Left lung (tissue), 14 donors: ENCODE measurements at places on chromosomes 5 and 9. TPM values are rescaled to one million over a fixed set of nuclear protein-coding genes. Genes with fewer than 3 reads are reported as not detected.

- DNase-seq: no peak
Observed at GRCh38 chr9:93963969-93964368, 8.8 kb upstream of the BARX1 start.

FAT2 gene
- polyA plus RNA-seq: 0.17 TPM

FAM200C gene
- 19.2 TPM for polyA plus RNA-seq

PAXX gene
- polyA plus RNA-seq: 28.1 TPM

- DNase-seq: no peak
Observed at GRCh38 chr9:111147041-111147440, 108.8 kb upstream of the LPAR1 start.

GRCh38 chr5:7347377-7347776, 48.6 kb upstream of the ADCY2 start:
- no peak for DNase-seq

- DNase-seq: no peak
Observed at GRCh38 chr5:998246-999031, 10.2 kb upstream of the NKD2 start.

IL5 gene
- 0.31 TPM for polyA plus RNA-seq

- DNase-seq: no peak
Observed at GRCh38 chr5:127684726-127685467, 18.3 kb upstream of the CCDC192 start.

DNA sequence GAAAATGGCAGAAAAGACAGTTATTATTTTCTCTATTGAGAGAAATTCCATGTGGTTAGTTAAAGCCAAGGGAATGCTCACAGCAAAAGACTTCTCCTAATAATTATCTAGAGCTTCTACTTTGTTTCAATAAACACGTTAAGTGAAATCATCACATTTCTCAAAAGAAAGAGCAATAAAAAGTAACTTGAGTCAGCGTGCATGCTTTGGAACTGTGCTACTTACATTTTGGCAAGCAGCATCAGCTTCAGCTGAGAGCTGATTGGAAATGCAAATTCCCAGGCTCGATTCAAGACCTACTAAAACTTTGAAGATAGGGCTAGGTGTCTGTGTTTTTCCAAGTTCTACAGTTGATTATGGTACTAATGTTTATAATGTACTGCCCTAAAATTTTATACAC, 132.1 kb downstream of the CDH18 start:
- no peak for DNase-seq

SPATA6L gene
- polyA plus RNA-seq: 8.8 TPM

DNA sequence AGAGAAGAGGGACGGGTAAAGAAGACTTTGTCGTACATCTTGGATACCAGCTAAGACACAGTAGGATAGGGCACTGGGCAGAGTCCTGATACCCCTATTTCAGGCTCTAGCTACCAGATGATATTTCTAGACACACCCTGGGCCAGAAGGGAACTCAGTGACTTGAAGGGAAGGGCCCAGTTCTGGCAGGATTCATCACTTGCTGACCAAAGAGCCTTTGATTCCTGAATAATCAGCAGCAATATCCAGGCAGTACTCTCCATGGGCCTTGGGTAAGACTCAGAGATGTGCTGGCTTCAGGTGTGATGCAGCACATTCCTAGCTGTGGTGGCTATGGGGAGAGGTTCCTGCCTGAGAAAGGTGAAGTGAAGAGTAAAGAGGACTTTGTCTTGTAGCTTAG, 40.7 kb downstream of the TPD52L3 start:
- DNase-seq: no peak
